ENCODE measurements at places on chromosomes 2 and 18.

DNA sequence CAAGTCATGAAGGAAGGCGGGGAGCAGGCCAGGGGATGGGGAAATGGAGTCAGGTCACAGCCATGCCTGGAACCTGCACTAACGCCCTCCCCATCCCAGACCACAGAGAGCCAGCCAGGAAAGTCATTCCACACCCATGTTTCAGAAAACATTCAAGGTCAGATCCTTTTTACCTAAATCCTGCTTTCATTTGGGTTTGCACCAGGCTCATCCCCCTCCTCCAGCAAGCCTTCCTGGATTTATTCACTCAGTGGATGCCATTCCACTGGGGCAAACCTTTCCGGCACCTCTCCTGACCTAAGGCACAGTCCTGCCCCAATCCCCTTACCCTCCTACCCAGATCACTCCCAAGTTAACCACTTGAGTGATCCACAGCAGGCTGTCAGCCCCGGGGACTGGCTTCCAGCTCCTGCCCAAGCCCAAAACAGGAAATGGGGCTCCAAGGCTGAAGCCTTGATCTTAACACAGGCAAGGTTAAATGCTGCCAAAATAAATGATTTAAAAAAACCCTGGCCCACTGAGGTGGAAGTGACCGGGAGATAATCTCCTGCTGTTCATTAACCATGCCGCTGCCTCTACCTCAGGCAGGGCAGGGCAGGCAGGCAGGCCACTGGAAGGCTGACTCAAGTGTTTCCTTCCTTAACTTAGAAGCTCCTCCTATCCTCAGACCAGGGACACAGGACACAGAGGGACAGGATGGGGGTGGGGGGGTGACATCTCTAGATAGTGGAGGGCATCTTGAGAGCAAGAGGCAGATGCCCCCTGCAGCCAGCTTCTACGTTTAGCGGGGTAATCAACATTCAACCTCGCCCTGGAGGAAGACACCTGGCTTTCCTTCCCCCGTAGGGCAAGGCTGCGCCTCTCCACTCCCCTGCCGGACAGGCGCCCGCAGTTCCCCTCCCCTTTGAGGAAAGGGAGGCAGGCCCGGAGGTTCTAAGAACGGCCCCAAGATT lies 1.4 kb downstream of the RAB11FIP5 start:
- DNase-seq: peak; percentile 29

- DNase-seq: no peak
Measured at GRCh38 chr2:46229134-46230063, 67.8 kb upstream of the EPAS1 start.

DNA sequence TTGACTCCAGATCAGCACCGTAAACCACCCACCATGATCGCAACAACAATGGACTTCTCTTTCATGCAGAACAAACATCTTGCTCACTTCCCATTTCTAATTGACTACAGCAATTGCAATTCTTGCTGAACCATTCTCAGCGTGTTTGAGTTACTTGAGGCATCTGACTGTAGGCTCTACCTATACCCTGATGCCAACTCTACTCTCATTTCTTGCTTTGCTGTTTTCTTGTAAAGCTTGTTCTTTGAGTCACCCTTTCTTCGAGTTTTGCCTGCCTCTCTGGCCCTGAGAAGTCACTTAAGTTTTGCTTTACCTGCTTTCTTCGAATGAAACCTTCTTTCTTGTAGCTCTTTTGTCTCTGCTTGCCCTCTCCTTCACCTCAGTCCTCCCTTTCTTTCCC lies 160.5 kb upstream of the RND3 start:
- DNase-seq: no peak

DNA sequence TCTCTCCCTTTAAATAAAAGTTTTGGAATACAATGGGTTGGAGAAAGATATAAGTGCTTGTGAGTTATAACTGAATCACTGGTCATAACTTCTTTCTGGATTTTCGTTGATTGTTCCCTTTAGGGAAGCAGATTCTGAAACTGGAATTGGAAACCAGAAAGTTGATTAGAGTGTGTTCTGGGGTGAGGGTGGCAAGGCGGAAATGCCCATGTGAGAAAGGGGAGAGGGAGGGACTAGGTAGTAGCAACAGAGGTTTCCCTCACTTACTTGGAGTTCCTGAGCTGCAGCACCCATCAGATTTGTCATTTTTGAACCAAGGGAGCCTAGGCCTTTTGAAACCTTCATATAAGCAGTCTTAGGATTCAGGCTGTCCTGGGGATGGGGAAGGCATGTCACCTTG lies 453.4 kb downstream of the KCNJ3 start:
- no peak for DNase-seq

GRCh38 chr18:36624451-36625167 lies 204.2 kb downstream of the TPGS2 start:
- DNase-seq: no peak

- DNase-seq: no peak
Measured at GRCh38 chr18:22977847-22978701, 44.9 kb downstream of the RBBP8 start.

GRCh38 chr2:38620282-38620977 lies 17.7 kb upstream of the HNRNPLL start:
- no peak for DNase-seq

DNA sequence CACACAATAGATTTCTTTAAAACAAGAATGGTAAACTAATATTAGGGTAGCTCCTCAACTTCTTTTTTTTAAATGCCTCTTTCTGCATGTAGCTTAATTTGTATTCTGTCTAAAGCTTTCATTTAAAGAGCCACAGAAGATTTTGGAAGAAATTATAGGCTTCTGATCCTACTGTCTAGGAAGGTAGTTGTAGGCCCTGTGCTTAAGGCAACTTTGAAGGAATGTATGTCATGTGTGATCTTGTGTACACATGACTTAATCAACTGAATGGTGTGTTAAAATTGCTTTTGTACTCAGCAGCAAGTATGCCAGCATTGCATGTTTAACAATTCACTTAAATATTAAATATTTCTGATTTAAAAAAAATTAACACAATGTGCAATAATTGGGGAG lies 51.5 kb upstream of the LYPD6 start:
- no peak for DNase-seq

DNA sequence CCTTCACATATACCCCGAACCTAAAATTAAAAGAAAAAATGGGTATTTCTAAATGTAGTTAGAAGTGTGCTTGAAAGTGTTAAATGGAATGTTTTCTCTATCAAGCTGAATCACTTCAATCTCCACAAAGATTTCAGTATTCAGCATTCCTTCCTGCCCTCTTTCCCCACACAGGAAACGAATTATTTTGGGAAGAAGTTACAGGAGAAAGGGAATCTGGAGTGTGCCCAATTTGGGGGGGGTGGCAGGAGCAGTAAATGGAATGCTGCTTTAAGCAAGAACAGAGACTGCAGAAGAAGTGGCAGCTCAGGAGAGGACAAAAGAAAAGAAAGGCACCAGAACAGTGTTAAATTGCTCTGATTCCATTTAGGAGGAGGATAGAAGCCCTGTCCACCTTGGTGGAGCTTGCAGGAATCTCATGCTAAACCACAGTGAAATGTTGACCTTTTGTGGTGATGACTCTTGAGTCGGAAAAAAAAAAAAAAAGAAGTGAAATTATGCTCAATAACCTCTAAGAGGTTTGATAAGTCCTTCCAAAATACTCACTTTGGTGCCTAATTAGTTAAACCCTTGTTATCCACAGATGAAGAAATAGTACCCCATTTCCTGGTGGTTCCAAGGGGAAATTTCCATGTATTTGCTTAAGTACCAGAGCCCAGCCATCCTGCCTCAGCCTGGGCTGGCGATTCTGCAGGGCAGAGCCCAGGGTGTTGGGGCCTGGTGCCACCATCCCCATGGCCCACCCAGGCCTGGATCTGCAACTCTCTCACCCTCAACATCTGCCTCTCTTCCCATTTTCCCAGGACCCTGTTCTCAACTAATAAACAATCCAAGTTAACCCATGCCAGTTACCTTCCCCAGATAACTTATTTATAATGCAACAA lies 56.5 kb downstream of the MYO5B start:
- DNase-seq: no peak

- DNase-seq: no peak
Measured at GRCh38 chr18:59547581-59548182, 149.5 kb downstream of the CCBE1 start.

DNA sequence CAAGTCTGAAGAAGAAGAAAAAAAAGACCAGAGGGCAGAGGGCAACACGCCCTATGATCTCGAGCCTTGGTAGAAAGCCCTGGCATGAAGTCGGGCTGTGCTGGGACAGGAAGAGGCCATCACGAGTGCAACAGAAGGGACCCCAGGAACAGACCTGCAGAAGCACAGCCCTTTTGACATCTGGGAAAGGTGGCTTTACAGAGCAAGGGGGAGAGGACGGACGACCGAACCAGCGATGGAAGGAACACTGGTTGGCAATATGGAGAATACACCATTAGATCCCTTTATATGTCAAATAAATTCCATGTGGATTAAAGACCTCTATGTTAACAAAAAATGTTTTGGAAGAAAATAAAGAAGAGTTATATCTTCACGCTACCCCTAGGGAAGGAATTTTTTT lies 10.7 kb downstream of the KIF1A start:
- DNase-seq: no peak

DNA sequence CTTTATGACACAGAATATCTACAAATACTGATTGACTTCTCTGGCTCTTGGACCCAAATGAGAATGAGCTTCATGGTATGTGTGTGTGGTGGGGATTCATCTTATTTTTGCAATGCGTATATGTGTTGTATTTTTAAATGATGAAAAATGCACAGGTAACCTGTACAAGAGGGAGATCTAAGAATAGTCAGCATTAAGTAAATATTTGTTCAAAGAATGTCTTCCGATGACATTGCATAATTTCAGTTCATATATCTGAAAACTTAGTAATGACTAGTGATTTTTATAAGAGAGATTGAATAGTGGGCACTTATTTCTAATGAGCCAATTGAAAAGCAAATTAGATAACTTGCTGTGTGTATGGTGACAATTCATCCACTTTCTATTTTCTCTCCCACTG lies 66.4 kb downstream of the EML6 start:
- DNase-seq: no peak

DNA sequence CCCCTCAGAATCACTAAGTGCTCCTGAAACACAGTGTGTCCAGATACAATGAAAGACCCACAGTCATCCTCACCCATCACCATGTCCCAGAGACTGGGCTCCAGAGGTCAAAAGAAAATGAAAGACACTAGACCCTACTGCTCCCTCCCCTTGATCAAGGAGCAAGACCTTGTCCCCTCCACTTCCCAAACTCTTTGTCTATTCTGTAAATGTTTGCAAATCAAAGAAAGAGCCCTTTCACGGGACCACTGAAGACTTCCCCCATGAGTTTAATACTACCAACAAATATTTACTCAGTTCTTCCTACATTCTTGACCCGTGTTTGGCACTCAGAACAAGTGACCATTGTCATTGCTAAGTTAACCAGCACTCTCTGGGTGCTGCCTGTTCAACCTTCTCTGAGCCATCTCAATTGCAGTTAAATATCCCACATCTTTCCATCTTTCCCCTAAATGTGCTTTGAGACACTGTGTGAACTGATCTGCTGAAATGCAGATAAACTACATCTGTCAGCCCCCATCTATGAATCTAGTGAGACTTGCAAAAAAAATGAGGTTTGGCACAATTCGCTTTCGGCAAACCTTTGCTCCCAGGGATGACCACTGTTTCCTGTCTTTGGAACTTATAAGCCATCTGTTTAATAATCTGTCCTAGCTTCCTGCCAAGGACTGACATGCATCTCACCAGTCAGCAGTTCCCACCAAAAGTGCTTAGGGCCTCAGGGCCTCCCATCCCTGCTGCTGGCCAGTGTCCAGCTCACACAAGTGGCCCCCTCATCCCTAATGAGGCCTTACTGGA lies 170.3 kb downstream of the GFPT1 start:
- DNase-seq: no peak

- no peak for DNase-seq
Measured at GRCh38 chr2:22907330-22907729, 477.6 kb upstream of the KLHL29 start.

DNA sequence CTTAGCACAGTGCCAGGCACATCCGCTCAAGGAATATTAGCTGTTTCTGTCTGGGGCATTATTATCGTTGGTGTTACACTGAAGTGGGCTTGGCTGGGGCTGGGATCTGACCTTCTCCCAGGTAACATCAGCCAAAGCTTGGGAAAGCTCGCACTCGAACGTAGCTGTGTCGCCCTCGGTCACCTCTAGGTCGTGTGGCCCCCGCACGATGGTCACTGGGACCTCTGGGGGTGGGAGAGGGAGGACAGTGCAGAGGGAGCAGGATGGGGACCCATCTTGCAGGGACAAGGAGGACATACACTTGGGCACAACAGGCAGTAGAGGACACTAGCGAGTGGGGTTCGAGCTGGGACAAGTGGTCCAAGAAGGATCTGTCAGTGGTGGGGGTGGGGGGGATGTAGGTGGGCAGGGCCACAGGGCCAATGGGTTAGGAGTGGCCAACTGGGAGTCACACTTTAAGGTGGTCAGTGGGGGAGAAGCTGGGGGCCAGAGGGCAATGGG lies 9.7 kb downstream of the TMEM198 start:
- DNase-seq: no peak

DNA sequence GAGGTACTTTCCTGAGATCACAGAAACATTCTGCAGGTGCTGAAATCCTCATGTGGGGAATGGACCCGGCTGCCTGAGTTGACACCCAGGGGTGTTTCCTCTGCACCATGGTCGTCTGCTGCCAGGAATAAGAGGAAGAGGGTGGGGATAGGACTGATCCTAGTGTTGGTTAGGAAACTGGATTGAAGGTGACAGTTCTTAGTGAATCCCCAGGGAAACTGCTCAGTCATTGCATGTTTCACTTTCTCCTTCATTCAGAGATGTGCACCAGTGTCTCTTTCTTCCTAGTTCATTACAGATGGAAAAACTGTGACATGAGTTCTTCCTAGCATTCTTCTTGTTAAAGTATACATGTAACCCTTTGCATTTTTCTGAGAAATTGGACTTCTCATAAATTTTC lies 294.3 kb downstream of the PTGR3 start:
- DNase-seq: no peak

GRCh38 chr18:9916077-9916639 lies 2.3 kb downstream of the VAPA start:
- no peak for DNase-seq

GRCh38 chr2:118843483-118844132 lies 3.8 kb downstream of the EN1 start:
- no peak for DNase-seq

DNA sequence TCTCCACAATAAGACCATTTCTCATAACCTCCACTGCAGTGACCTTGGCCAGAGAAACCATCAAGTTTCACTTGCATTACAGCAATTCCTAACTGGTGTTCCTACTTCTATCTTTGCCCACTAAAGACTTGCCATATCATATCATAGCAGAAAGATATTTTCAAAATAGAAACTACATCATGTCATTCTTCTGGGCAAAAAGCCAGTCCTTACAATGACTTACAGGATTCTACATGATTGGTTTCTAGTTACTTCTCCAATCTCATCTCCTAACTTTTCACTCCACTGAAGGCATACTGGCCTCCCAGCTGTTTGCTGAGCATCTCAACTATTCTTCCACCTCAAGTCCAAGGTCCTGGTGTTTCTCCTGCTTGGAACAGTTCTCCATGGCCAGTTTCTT lies 151.4 kb downstream of the HNMT start:
- no peak for DNase-seq

GRCh38 chr2:233185963-233186362 lies 65.5 kb upstream of the ATG16L1 start:
- DNase-seq: no peak

- DNase-seq: no peak
Measured at GRCh38 chr2:61396005-61396404, 74.9 kb downstream of the USP34 start.

Measured in activated CD4-positive, CD25-positive, alpha-beta regulatory T cell treated with anti-CD3 and anti-CD28 coated beads, Interleukin-2, amount 50 U/mL, for 72 hours (primary cell).